ENCODE measurements at places on chromosomes 3 and 15.

- DNase-seq = no peak
Measured at GRCh38 chr15:82568986-82569385, 28.7 kb upstream of the RPS17 start.

GRCh38 chr3:154904328-154904727, 175.8 kb upstream of the MME start:
- peak; percentile 55 for DNase-seq

- DNase-seq = no peak
Measured at GRCh38 chr3:55294557-55294956, 192.5 kb downstream of the WNT5A start.

DNA sequence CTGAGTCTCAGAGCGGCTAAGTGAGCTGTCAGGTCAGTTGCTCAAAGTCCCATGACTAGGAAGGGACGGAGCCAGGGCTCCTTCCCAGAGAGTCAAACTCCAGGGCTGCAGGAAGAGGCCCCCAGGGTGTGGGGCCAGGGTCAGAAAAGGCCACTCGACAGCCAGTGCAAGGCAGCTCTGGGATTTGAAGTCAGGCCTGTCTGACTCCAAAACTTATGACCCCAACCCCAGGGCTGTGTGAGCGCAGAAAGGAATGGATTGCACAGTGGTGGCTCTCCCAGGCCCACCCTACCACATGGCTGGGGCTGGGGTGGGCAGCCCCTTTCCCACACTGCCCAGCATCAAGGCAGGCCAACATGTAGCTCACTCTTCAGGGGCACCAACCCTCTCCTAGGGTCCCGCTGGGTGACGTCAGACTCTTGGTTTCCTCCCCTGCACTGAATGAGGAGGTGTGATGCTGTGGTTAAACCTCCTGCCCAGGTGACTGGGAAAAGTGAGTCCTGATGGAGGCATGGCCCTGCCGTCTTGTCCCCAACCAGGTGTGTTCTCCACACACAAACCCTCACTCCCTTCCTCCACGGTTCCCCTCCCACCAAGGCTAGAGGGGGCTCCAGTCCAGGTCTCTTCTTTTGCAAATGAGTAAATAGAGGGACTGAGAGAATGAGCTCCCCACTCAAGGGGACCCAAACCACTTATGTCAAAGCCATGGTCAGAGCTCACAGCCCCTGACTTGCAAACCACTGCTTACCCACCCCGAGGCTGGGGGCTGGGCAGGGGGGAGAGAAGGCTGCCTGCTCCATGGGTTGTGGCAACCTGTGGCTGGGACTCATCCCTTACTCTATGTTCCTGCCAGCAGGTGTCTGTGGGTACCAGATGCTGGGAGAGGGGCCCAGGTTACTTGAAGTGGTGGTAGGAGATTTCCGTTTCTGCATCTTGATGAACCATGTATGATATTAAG, 23.8 kb upstream of the CORO2B start:
- no peak for DNase-seq

DNA sequence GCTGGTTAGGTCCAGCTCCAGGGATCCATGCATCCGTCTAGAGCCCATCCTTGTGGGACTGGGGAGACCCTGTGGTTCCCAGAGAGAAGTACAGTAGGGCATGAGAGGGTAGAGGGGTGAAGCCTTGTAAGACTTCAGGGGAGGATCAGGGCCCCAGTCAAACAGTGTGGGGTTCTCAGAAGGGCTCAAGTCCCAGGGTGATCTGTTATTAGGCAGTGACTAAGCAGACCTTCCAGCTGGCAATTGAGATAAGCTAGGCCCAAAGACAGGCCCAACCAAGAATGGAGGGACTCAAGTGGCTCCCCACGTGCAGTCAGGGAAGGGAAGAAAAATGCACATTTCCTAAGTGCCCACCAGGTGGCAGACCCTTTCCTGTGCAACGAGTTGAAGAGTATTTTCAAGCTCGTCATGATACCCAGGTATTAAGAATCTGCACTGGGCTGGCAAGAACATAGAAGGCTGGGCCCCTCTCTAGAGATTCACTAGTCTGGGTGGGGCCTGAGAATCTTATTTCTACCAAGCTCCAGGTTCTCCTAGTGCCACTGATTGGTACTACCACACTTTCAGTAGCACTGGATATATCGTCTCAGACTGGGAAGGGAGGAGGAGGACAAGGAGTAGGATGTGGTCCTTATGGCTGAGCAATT, 240.8 kb downstream of the NR1D2 start:
- peak; percentile 84 for DNase-seq

DNA sequence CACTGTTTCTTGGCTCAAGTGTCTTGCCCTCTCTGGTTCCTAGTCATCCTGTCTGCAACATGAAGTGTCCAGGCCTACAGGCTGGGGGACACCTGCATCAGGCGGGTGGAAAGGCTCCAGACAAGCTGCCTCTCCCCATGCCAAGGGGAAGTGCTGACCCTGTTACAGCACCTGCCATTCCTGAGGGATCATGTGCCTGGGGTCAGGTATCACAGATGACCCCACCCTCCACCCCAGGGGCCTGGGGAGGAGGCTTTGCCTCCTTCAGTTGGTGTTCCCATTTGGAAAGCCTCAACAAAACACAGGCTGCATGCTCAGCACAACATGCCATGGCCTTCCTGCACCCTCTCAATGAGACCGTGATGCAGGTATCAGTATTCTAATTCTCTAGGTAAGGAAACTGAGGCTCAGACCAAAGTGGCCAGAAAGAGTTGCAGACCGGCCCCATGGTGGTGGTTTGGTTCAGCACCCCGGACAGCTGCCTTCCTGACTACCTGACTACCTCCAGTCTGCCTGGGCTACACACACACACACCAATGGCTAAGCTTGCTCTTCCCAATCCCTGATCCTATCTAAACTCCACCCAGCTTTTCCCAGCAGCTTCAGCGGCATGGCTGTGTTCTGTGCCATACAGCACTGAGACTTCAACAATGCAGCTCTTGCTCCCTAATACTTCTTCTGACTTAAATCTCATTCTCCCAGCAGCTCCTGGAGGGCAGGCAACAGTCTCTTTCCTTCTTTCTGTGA, 69.7 kb upstream of the LINGO1 start:
- DNase-seq = peak; percentile 39

- DNase-seq = no peak
Measured at GRCh38 chr3:194154346-194154745, 18.4 kb downstream of the HES1 start.

DNA sequence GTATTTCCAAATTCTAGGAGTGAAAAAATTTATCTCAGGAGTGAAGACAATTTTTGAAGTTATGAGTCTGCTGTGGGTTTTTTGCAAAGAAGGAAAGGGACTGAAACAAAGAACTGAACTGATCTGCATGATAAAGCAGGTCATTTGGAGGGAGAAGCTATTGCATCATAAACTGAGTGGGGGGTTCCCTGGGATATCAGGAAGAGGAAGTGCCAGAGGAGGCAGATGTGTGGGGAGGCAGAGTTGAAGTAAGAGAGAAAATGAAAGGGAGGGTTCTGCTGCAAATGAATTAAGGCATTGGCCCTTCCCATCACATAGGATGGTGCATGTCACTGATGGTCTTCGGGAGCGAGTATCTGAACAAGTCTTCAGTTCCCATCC, 379.2 kb downstream of the VPS13C start:
- no peak for DNase-seq

DNA sequence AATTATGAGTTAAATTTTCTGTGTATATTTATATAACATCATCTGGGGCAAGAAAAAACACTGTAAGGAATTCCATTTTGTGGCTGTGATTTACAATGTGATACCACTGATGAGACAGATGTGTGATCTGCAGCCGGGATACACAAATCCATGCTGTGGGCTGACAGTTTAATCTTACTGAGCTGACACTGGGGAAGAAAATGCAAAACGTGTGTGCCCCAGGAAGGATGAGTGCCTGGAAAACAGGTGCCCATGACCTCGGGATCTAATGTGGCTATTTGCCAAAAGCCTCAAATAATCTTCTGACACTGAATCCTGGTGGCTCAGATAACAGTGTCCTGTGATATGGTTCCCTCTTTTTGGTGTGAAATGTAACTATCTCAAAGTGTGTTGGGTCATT, 10.5 kb downstream of the MYRIP start:
- no peak for DNase-seq

DNA sequence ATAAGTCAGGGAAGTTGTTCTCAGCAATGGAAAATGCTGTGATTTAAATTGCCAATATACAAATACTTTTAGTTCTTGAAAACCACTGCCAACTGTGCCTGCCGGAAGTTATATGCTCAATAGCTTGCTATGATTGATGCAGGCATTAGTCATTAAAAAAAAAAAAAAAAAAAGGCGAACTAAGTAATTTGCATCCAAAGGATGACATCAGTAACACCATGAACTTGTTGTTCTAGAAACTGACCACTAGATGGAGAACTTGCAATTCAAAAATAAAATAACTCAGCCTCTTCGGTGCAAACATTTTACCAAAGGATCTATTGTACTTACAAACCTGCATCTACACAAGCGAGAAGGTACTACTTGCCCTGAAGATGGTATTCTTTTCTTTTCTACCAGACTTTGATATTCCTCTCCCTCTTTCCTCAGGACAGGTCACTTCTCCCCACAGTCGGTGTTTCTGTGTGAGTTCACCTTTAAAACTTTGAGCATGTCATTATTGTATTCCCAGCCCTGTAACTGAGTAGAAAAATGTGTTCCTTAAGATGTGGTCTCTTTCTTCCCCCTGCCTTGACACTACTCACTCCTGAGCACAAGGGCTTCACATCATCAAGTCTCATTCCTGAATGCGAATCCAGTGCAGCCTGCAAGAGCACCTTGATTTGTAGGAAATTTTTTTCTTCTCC, 115.0 kb upstream of the VEPH1 start:
- peak; percentile 80 for DNase-seq

- DNase-seq = no peak
Measured at GRCh38 chr15:45326741-45327140, 51.6 kb downstream of the GATM start.

DNA sequence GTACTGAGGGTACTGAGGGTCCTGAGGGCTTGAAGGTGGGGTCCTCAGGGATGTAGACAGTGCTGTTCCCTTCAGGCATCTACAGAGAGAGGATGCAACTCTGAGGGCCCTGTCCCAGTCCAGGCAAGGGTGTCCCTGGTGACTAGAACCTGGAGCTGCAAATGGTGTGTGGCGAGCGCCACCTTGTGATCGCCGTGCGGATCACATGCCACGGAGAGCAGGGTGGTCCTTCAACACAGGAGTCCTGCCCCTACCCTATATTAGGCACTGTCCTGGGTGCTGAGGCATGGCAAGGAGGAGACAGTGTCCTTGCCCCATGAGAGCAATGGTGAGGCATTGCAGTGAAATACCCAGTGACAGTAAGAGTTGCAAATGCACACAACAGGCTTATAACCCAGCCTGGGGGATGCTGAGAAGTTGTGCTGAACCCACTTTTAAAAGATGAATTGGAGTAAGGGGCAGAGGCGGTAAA, 23.6 kb downstream of the RHCG start:
- peak; percentile 68 for DNase-seq

DNA sequence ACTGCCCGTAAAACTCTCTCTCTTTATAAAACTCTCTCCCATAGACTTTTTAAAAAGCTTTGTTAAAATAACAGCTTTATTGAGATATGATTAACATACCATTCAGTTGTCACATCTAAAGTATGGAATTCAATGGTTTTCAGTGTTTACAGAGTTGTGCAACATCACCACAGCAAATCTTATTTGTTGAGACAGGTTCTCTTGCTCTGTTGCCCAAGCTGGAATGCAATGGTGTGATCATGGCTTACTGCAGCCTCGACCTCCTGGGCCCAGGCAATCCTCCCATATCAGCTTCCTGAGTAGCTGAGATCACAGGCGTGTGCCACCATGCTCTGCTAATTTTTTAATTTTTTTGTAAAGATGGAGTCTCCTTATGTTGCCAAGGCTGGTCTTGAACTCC, 35.9 kb upstream of the TRAK1 start:
- DNase-seq = peak; percentile 82

GRCh38 chr3:190099099-190099498, 21.6 kb downstream of the P3H2 start:
- DNase-seq = no peak

- DNase-seq = no peak
Measured at GRCh38 chr3:27115352-27115751, 253.8 kb downstream of the NEK10 start.

DNA sequence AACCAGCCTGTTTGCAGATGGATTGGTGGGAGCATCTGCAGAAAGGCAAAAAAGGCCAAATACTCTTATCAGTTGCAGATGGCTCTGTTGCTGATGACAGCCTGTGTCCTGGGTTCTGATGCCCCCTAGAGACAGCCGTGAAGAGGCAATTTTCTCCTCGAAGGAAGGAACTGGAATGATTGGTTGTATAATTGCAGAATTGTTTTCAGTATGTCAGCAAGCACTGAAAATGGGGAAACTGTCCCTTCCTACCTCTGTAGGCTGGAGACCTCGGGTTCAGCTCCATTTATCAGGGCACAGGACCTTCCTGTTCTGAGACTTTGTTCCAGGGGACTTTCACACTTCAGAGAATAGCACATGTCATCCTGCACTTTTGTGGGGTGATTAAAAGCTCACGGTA, 103.0 kb downstream of the PGPEP1L start:
- peak; percentile 59 for DNase-seq

DNA sequence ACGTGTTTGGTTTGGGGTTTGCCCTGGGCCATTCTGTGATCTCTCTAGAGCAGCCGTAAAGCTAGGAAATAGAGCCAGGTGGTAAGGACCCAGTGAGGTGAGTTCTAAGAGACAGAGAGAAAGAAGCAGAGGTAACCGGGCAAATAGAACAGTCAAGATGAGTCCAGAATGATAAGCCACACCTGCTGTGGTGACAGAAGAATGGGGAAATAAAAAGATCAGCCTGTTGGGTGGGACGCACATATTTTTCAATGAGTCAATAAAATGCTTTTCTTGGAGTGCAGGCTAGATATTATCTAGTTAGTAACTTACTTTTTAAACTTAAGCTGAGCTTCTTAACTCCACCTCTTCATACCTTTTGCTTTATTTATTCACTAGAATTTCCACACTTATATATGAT, 135.0 kb downstream of the NFKBIZ start:
- DNase-seq = no peak

DNA sequence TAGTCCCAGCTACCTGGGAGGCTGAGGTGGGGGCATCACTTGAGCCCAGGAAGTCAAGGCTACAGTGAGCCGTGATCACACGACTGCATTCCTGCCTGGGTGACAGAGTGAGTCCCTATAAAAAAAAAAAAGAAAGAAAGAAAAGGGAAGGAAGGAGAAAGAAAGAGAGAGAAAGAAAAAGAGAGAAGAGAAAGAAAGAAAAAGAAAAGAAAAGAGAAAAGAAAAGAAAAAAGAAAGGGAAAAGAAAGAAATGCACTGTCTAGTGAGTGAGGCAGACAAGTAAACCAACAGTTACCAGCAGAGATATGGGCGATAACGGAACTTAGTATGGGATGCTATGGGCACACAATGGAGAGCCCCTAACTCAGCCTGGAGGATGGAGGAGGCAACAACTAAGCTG, 37.2 kb upstream of the TSEN2 start:
- DNase-seq = no peak

DNA sequence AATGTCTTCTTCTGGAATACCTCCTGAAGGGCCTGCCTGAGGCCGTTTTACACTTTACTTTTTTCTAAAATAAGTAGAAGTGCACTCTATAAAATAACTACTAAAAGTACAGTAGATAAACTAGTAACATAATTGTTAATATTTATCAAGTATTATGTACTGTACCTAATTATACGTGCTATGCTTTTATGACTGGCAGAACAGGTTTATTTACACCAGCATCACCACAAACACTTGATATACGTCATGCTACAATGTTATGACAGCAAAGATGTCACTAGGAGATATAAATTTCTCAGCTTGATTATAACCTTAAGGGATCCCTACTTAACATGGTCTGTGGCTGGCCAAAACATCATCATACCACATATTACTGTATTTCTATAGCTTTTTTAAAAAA, 29.4 kb downstream of the DLG1 start:
- DNase-seq = no peak

GRCh38 chr3:64824394-64824909, 136.7 kb upstream of the ADAMTS9 start:
- DNase-seq = peak; percentile 76

- DNase-seq = no peak
Measured at GRCh38 chr3:55728461-55729100, 241.5 kb upstream of the WNT5A start.

Data from fibroblast of pulmonary artery (primary cell).